ENCODE measurements at places on chromosomes 2 and 18.

DNA sequence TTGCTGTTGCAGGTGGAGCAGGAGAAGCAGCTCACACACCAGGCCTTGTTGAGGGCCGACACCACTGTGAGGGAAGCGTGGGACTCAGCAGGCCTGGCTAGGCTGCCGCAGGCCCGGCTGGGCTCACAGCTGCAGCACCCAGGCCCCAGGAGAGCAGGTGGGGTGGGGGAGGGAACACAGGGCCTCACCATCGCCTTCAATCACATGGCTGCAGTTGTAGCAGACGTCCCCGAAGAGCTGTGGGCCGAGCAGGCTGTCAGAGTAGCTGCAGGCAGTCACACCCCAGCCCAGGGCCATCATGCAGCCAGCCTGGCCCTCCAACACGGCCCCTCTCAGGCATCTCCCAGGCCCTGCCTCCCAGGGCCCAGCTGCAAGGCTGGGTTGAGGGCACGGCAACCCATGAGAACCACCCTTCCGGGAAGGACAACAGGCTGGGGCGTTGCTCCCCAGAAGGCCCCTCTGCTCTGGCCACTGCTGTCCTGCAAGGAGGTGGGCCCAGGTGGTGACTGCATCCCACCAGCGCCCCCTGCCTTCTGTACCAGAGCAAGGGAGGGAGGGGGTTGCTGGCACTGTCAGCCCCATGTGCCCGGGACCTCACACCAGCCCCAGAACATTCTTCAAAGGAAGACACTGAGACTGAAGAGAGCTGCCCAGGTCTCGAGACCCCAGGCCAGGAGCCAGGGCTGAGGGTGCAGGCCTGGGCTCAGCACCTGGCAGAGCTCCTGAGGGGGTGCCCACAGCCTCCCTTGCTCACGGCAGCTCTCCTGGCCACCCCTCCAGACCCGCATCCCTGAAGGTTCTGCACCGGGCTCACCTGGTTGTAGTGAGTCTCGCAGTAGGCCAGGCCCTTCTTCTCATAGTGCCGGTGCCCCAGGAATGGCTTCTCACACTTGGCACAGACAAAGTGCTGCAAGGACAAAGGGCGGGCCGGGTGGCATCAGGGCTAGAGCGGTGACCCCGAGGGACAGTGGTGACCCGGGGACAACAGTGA, 5.6 kb upstream of the GPR17 start:
- DNase-seq, result no peak

GRCh38 chr2:204625135-204625534, 79.9 kb downstream of the PARD3B start:
- DNase-seq, result no peak

DNA sequence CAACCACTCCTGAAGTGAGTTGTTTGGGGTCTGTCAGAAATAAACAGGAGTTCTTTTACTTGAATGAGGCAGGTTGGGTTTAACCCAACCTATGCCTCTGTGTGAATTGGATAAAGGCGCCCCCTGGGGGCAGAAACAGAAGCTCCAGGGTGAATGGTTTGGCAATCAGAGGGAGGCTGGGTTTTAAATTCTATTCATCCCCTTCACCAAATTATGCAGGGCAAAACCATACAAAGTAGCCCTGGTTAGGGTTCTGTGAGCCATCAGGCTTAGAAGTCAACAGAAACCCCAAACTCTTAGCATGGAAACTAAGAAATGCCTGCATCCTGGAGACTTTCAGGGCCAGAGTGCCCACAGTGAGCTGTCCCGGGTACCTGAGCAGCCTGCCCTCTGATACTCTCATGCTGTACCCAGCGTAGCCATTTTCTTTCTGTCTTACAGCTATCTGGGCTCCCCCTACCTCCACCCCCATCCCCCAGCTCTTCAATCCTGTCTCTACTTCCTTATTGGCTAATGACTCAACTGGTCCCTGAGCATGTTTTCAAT, 241.5 kb downstream of the ICOS start:
- peak; percentile 63 for DNase-seq

- DNase-seq, result no peak
Observed at GRCh38 chr2:3429066-3429610, 49.6 kb downstream of the TRAPPC12 start.

Data from naive thymus-derived CD8-positive, alpha-beta T cell (primary cell).